Stimulated activated CD4-positive, alpha-beta T cell treated with anti-CD3 and anti-CD28 coated beads, Interleukin-1b, Interleukin-23, amount 100 ng/mL, for 48 hours (primary cell): ENCODE measurements at places on chromosomes 2 and 18.

- DNase-seq, result peak; percentile 18
Measured at GRCh38 chr2:234427081-234428061, 69.5 kb downstream of the ARL4C start.

DNA sequence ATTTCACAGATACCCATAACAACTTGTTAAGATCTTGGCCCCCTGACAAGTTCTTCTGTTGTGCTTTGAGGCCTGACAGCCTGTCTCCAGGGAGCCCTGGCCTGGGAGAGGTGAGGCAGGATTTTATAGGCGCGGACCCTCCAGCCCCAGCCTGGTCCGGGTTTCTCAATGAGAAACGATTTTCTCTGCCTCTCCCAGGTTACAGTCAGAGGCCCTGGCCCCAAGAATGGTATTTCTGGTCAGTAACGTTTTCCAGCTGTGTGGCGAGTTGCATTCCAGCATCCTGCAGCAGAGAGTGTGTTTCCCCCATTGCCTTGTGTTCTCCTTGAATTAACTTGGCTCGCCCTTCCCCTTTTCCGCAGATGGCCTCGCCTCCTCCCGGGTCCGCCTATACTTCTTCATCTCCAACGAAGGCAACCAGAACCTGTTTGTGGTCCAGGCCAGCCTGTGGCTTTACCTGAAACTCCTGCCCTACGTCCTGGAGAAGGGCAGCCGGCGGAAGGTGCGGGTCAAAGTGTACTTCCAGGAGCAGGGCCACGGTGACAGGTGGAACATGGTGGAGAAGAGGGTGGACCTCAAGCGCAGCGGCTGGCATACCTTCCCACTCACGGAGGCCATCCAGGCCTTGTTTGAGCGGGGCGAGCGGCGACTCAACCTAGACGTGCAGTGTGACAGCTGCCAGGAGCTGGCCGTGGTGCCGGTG is 3.0 kb downstream of the INHBB start:
- DNase-seq, result no peak

- no peak for DNase-seq
Measured at GRCh38 chr2:10237392-10238321, 65.0 kb upstream of the HPCAL1 start.

- DNase-seq, result peak; percentile 37
Measured at GRCh38 chr18:63098018-63098981, 221.3 kb downstream of the BCL2 start.

- peak; percentile 97 for DNase-seq
Measured at GRCh38 chr2:219543596-219544358, at the start of the genes CHPF and TMEM198. Gene CHPF (minus strand): TSS chr2:219543809. CDS start chr2:219543538, 271 bp downstream. Gene TMEM198 (plus strand): TSS chr2:219544028. CDS start chr2:219544728, 700 bp downstream.

DNA sequence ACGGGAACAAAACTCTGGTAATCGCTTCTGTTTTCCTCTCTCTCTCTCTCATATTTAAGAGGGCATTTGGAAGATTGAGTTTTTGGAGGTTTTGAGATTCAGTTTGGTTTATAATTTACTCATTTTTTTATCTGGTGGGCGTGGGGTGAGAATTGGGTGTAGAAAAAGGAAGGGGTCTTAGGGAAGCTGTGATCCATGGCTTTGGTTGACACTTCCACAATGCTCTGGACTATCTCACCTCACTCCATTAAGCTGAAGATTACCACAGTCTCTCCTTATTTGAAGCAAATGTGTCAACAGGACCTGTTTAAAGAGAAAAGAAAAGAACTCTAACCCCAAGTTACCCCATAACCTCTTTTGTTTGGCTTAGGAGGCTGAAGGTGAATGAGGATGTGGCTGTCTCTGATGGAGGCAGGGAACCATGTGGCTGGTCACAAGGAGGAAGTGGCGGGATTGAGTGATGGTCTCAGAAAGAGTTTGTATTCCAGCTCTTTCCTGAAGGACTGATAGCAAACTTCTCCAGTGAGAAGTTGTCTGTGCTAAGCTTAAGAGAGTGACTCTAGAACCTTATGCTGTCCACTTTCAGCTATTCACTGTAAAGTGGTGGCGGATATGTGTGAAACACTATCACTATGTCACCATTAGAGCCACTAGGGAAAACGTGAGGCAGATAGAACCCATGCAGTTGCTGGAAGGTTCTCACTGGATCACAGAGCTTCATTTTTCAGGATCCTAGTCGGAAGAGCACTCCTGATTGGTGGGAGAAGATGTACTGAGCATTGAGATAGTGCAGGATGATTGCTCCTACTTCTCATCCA is 934 bp downstream of the ZNF804A start:
- DNase-seq, result no peak

GRCh38 chr18:62857263-62857976 is 142.1 kb downstream of the PHLPP1 start:
- DNase-seq, result no peak

GRCh38 chr2:15798701-15799431 is 141.5 kb upstream of the MYCN start:
- DNase-seq, result no peak

DNA sequence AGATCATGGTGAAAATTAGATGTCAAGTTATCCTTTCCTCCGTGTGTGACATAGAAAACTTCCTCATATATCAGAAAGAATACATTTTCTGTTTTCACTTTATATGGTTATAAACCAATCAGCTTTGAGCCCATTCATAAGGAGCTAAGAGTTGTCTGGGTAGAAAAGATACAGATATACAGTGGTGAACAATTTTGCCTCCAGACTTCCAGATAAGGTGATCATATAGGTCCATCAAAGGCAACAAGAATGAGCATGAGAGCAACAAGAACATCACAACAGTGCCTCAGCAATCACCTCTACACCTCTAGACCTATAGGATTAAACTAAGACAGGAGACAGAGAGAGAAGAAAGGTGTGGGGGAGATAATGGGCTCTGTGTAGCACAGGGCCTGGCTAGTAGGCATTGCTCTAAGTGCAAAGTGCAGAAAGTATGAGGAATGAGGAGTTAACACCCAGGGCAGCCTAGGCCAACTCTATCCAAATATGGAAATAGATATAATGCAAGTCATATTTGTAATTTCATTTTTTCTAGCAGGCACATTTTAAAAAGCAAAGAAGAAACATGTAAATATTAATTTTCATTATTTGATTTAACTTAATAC is 8.3 kb downstream of the TNP1 start:
- no peak for DNase-seq

- no peak for DNase-seq
Measured at GRCh38 chr18:21763846-21764646, 23.5 kb downstream of the MIB1 start.

DNA sequence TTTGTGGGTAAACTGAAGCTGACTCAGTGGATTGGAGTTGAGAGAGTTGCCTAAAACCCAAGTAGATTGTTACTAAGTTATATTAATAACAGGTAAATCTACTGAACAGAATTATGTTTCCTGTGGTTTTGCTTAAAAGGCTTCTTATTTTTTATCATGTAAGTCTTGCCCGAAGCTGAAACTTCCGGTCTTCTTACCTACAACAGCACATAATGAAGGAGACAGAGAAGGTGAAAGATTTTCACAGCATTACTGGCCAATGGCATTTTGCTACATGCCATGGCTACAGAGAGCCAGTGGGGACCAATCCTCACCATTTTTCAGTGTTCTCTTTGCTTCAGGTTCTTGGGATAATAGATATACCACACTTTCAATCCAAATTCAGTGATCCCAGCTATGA is 220.0 kb downstream of the ERBB4 start:
- DNase-seq, result no peak

DNA sequence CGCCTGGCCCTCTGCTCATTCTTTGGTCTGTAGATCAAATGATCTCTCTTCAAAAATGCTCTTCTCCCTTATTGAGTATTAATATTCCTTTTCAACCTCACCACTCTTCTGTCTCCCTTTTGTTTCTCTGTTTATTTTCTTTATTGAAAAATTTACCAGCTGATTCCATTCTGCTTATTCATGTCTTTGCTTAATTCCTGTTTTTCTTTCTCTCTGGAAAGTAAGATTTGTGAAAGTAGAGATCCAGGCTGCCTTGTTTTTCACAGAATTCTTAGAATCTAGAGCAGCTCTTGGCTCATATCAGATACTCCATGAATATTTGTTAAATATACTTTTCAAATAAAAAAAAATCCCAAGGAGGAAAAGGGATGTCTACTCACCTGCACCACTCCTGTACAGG is 157.0 kb downstream of the DOCK10 start:
- no peak for DNase-seq

DNA sequence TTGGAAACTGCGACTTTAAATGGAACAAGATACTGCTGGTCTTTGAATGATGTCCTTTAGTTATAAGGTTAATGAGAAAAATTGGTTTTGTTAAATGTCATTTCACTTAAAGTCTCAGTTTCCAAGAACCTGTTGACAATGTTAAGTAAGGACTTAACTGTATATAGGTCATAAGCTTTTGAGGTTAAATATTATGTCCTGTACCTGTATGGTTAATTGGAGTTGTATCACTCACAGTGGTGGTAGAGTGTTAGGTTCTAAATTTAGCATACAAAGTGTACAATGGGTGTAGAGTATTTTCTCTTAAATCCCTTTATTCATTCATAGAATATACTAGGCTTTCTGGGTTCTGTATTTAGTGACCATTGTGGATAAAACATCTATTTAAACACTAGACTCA is 110.2 kb downstream of the HAUS1 start:
- DNase-seq, result no peak

- no peak for DNase-seq
Measured at GRCh38 chr2:26687328-26687727, 5.2 kb upstream of the KCNK3 start.

DNA sequence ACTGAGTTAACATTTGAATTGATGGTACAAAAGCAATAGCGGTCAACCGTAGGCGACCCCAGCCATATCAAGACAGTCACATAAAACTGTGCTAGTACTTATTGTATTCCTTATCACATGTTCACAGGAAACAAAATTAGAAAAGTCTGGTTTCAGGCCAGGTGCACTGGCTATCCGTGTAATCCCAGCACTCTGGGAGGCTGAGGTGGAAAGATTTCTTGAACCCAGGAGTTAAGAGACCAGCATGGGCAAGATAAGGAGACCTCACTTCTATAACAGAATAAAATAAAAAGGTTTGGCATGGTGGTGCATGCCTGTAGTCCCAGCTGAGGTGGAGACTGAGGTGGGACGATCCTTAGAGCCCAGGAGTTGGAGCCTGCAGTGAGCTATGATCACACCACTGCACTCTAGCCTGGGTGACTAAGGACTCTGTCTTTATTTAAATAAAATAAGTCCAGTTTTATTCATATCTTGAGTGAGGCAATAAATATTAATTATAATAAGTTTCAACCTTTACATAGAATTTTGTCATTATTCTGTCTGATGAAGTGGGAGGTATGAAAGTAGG is 84.1 kb upstream of the RGPD4 start:
- no peak for DNase-seq

DNA sequence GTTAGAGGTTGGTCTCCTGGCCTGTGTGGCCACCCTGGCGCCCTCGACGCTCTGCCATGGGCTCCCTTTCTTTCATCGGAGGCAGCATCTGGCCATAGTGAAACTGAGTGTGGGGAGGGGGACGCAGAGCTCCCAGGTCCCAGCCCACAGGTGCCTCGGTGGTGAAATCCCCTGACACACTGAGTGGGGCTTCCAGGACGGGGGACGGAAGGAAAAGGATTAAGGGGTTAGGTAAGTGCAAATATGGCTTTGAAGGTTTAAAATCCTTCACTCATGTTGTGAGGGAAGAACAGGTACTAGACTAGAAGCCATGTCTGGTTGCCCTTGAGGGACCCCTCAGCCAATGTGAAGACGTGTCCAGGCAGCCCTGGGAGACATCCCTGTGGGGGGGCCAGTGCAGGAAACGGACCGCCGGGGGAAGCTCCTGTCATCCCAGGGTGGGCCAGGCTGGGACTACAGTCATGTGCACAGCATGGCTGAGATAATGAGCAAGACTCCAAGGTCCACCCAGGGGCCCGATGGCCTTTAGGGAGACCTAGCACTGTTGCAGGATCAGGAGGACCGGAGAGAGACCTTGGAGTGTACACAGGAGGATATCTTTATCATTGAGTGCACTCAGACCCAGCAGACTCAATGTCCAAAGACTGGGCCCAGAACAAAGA is 36.3 kb downstream of the RTP5 start:
- DNase-seq, result no peak

DNA sequence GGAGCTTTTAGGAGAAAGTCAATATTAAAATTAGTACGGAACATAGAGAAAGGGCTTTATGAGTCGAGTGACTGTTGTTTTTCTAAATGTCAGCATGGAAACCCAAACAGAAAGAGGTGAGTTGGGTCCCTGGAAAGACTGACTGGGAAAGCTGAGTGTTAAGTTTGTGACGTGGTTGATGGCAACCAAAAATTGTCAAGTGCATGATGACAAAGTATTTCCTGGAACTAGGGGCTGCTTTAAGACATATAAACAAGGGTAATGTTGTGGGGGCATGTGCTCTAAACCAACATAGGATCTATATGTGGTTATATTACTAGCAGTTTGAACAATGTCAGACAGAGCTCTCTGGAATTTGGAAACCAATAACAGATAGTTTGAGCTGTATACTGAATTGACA is 50.9 kb upstream of the GPD2 start:
- peak; percentile 24 for DNase-seq

GRCh38 chr2:11678306-11678960 is 8.4 kb upstream of the NTSR2 start:
- DNase-seq, result no peak

DNA sequence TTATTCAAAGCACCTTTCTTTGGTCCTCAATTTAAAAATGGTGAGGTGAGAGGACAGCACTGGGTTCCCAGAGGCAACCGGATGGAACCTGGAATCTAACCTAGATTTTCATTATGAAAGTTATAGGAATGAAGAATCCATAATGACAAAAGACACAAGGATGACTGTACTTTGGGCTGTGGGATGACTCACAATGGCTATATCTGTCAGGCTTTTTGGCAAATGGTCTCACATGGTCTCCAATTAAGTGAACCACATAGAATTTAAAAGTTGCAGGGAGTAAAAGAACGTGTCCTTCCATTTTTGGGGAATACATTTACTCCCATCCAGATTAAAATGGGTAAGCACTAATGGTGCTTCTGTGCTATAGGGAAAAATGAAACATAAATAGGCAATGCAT is 31.8 kb upstream of the LYPD1 start:
- no peak for DNase-seq

- DNase-seq, result no peak
Measured at GRCh38 chr2:173715441-173715840, 249.7 kb downstream of the SP3 start.

GRCh38 chr18:13436576-13436975 is 218.0 kb downstream of the LDLRAD4 start:
- peak; percentile 31 for DNase-seq

- no peak for DNase-seq
Measured at GRCh38 chr2:10584242-10584753, 105.5 kb downstream of the NOL10 start.

DNA sequence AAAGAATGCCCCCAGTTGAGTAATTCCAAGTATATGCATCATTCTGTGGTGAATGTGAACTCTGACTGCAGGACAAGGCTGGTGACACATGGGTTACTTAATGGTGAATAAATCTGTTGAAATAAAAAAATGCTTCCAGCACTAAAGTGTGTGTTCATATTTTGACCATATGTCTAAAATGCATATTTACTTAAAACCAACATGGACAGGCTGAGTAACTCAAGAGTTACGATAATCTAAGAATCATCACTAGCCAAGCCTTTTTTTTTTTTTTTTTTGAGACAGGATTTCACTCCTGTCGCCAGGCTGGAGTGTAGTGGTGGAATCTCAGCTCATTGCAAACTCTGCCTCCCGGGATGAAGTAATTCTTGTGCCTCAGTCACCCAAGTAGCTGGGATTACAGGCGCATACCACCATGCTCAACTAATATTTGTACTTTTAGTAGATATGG is 47.1 kb upstream of the CCBE1 start:
- no peak for DNase-seq

- no peak for DNase-seq
Measured at GRCh38 chr18:21682371-21683051, 22.1 kb downstream of the ABHD3 start.
